ENCODE measurements at places on chromosomes 7 and 10.

GRCh38 chr10:88064608-88065382, 201.4 kb downstream of the PTEN start:
- DNase-seq = peak; percentile 93

DNA sequence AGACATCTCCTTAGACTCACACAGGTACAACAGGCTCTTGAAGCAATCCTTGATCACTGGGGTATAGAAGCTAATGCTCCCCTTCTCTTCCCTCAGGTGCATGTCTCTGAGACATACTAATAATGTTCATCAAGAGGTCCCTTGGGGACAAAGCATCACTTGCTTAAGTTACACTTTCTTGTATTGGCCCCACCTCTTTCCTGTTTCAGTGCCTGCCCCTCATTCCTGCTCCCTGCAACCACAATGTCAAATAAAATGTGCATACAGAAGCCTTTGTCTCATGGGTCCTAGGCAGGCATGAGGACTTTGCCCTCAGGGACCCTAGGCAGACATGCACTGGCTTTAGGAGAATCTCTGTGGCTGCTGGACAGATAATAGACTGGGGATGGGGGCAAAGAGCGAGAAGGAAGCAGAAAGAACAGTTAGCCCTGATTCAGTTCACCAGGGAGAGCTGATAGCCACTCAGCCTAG, 175.0 kb upstream of the NPY start:
- DNase-seq = no peak

DNA sequence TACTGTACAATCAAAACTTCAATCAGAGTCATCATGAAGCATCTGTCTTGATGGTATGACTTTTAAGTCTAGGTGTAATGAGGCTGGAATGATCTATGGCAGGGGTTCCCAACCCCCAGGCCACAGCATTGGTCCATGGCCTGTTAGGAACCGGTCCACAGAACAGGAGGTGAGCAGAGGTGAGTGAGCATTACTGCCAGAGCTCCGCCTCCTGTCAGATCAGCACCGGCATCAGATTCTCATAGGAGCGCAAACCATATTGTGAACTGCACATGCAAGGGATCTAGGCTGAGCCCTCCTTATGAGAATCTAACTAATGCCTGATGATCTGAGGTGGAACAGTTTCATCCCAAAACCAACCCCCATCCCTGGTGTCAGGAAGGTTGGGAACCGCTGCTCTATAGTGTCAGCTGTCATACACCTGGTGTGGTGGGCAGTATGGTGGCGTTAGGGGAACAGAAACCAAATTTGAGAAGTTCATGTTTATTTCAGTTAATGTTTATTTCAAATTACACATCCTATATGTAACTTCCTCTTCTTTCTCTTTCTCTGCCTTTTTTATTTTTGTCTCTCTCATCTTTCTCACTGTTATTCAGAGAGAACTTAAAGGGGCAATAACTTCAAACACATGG, 432.6 kb downstream of the TNS3 start:
- DNase-seq = no peak

DNA sequence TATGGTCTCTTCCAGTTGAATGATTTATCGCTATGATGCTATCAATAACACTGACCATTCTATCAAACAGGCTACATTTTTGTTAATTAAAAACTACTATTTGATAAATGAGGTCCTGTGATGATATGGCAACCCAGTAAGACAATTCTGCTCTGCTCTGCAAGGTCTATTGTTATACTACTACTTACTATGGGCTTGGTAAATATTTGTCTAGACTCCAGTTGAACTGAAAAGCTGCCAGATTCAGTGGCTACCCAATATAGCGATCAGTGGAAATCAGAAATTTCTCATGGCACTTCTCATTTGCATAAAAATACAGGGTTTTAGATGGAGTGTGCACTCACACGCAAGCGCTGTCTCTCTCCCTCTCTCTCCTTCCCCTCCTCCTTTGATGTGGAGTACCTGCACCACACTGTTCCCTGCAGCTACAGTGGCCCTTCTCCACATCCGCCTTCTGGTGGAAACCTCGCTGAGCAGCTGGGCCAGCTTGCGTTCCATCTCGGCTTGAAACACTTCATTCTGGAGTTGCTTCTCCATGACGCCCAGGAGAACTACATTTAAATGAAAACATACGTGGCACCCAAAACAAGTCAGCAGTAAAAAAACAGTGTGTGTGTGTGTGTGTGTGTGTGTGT, 77.9 kb downstream of the KIAA1549 start:
- no peak for DNase-seq

GRCh38 chr7:101664436-101664835, 35.3 kb upstream of the MYL10 start:
- DNase-seq = no peak

DNA sequence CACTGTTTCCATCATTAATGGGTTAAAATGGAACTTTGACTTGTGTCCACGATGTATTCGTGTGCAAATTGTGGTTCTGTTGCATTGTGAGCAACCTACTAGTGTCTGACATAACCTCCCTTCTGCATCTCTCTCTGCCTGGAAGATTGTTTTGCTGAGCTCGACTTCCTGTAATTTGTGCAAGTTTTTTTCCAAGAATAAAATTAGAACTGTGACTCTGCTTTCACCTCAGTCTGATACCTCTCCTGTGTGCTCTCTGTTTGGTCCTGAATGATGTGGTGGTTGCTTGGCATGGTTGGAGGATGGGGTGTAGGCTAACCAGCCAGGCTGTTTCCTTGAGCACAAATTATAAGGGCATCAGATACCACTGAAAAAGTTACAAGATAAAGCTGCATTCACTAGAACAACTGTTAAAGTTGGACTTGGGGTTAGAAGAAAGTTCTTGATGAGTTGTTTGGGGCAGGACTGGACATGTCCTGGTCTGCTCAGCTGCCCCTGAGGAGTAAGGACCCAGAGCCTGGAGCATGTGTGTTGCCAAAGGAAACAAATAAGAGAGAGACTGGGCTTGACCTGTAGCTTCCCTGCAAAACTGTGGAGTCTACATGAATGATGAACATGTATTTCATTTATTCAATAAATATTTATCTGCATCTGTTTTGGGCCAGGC, 1.9 kb upstream of the VOPP1 start:
- peak; percentile 28 for DNase-seq

- DNase-seq = no peak
These were observed 33.2 kb downstream of the DRGX start for GRCh38 chr10:49362596-49363260.

Measured in AG10803 (cell line).